ENCODE measurements at places on chromosomes 16 and 17.

DNA sequence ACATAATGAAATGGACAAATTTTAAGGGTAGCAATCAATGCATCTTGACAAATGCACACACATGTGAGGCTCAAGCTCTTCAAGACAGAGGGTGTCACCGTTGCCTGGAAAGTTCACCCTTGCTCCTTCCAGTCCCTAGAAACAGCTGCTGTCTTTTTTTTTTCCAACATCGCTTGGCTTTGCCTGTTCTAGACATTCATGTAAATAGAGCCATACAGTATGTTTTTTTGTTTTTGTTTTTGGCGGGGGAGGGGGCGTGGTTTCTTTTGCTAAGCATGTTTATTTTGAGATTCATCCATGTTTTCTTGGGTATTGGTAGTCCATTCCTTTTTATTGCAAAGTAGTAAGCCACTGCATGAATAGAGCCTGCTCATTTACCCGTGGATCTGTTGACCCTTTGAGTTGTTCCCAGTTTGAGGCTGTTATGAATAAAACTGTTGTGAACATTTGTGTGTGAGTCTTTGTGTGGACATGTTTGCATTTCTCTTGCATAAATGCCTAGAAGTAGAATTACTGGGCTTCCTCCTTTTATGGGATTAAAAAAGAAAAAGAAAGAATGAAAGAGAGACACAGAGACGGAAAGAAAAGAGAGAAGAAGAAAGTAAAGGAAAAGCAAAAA, 78.4 kb downstream of the NT5M start:
- DNase-seq: no peak

GRCh38 chr17:30369995-30370394, 8.7 kb upstream of the CPD start:
- no peak for DNase-seq

DNA sequence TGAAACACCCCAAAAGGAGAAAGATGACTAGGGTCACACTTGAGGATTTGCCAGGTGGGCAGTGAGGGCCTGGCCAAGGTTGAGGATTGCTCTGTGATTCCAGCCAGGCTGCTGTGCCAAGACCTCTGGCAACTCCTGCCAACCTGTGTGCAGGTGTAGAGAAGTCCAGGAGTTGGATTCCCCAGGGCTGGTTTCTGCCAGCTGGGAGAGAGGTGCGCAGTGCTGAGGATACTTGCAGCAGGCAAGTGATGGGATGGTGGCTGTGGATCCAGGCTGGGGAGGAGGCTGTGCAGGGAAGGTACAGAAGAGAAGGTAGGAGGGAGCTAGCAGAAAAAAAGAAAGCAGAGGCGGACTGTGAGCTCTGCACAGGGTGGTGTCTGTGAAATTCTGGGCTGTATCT, 6.6 kb downstream of the RIPOR1 start:
- no peak for DNase-seq

- no peak for DNase-seq
These were observed 17.7 kb downstream of the GRB2 start for GRCh38 chr17:75387771-75388170.

DNA sequence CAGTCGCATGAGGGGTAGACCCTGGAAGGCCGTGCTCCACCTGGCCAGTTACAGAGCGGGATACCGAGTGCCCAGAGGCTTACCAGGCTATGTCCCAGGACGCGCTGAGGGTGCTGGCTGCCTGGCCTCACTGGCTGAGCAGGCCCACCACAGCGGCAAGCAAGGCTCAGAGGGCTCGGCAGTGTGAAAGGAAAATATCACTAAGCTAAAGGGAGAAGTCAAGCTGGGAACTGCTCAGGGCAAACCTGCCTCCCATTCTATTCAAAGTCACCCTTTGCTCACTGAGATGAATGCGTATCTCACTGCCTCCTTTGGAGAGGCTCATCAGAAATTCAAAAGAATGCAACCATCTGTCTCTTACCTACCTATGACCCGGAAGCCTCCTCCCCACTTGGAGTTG, 37.4 kb downstream of the CCDC57 start:
- DNase-seq: no peak

DNA sequence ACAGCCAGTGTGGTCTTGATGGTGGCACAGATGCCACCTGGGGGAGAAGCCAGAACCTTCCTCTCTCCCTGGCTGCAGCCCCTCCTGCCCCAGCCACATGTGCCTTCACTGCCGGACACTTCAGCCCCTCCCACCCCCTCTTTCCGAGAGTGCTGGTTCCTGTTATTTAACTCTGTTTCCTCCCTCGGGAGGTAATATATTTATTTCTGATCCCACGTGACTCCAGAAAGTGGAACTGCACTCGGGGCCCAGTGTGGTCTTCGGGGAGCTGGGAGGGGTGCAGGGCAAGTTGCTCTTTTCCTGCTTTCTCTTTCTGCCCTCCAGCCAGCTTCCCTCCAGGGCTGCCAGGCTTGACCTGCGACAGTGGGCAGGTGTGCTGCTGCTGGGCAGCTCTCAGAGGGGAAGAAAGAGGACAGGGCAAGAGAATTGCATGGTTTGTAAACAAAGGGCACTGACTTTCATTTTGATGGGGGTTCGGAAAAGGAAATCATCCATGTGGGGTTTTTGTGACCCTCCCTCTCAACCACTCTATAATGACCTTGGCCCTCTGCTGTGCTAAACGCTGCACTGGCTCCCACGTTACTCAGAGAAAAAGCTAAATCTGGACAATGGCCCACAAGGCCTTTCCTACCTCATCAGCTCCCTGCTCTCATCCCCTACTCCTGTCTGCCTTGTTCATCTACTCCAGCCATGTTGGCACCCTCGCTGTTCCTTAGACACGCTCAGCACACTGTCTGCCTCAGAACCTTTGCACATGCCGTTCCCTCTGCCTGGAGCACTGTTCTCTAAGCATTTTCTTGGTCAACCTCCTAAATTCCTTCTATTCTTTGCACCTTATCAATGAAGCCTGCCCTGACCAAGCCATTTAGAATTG, 8.2 kb upstream of the CIITA start:
- DNase-seq: no peak

- no peak for DNase-seq
These were observed 204.9 kb upstream of the CDH13 start for GRCh38 chr16:82421851-82422250.

DNA sequence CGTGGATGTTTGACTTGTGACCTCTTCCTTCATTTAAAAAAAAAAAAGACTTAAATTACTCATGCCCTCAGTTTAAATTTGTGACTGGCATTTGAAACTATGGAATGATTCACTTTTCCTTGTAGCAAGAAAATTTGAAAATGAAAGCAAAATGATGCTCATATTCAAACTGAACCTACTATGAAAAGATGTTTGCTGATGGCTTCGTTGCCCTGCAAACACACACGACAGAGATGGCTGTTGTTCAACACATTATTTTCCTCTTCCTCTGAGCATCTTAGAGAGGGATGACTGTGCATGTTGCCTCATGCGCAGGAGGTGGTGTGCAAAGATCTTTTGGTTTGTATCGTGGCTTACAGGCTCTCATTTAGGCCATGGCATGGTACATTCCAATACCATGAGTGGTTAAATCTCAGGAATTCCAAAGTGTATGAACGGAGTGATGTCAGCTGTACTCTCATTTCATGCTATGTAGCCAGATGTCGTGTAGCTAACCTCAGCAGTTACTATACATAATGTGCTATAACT, 164.5 kb downstream of the PRKCA start:
- peak; percentile 97 for DNase-seq

DNA sequence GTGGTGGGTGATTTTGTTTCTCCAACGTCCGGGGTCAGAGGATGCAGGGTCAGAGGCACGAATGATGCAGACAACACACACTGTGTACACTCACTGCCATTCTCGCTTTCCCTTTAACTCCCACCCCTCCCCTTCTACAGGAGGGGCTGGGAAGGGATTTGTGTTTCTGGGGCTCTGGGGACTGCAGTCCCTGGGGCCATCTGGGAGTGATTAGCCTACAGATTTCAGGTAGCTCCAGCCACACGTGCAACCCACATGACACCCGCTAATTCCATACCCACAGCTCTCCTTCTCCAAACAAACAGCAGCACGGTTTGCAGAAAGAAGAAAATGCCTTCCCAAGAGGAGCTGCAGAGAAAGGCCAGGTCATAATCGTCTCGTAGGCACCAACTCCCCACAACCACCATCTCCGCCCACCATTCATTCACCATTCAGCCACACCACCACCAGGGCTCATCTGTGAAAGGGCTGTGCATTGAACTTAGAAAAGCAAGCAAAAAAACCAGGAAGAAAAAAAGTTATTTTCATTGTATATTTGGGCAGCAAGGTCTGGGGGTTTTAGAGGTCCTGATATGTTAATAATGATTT, 9.4 kb upstream of the SOX9 start:
- no peak for DNase-seq

DNA sequence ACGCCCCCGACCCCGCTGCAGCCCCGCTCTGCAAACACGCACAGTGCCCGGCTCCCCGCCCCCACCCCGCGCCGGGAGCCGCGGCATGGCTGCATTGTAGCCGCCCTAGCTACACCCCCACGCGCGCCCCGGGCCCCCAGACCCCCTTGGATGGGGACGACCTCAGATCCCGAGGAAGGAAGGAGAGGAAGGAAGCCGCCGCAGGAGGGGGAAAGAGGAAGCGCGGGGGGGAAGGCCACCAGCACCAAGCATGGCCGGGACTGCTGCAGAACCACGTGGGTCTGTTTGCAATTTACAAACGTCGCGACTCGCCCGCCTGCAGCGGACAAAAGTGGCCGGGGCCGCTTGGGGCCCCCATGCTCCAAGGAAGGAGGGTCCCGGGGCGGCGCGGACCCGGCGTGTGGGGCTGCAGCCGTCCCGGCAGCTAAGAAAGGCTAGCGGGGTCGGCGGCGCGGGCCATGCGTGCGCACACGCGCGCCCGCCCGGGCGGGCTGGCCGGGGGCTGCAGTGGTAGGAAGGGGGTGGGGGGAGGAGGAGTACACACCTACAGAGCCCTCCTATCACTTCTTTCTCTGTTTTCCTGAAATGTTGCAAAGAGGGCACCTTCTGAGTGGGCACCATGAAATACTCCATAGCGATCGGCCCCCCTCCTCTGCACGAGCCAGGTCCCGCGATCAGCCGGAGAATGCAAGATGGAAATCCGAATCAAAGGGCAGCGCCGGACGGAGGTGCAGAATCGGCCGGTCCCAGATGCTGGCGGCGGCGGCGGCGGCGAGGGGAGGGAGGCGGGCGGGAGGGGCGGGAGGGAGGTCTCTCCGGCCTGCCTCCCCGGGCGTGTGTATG, 488 bp downstream of the TFAP4 start:
- DNase-seq: no peak

DNA sequence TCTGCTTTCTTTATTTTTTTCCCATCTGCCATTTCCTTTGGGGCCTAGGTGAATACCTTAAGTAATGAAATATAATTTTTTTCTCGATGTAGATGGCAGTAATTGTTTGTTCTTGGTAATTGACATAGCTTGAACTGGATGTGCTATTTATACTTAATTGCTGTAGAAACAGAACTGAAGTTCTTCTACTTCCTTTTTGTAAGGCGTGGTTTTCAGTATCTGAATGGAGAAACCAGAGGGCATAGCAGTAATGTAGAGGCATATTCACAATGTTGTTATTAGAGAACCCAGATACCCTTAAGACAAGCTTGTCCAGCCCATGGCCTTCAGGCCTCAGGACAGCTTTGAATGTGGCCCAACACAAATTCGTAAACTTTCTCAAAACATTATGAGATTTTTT, 16.4 kb downstream of the ATP6V0A1 start:
- no peak for DNase-seq

DNA sequence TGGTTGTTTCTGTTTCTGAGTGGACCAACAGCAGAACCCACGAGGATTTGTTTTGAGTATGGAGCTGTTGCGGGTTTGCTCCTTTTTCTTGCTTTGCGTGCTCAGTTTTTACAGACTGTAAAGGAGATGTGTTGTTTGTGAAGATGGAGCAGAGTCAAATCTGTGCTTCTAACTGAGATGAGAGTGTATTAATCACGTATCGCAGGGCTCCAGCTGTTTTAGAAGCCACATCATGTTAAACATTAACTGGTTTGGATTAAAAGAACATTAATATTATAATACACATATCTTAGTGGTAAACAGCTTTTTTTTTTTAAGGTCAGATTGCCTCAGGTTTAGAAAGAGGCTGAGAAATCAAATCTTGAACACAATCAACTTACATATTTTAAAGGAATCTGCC, 69.4 kb downstream of the YPEL2 start:
- DNase-seq: no peak

GRCh38 chr16:10558746-10559641, 21.4 kb downstream of the EMP2 start:
- no peak for DNase-seq
